NAMALWA (cell line): ENCODE measurements at places on chromosomes 7 and 10.

- DNase-seq, result peak; percentile 50
Observed at GRCh38 chr7:157397731-157398691, 61.2 kb downstream of the DNAJB6 start.

- DNase-seq, result no peak
Observed at GRCh38 chr10:50991456-50992355, 82.6 kb upstream of the PRKG1 start.

GRCh38 chr10:121211446-121211845 is 360.3 kb downstream of the WDR11 start:
- DNase-seq, result no peak

- DNase-seq, result no peak
Observed at GRCh38 chr10:115980470-115980869, 292.5 kb downstream of the GFRA1 start.

DNA sequence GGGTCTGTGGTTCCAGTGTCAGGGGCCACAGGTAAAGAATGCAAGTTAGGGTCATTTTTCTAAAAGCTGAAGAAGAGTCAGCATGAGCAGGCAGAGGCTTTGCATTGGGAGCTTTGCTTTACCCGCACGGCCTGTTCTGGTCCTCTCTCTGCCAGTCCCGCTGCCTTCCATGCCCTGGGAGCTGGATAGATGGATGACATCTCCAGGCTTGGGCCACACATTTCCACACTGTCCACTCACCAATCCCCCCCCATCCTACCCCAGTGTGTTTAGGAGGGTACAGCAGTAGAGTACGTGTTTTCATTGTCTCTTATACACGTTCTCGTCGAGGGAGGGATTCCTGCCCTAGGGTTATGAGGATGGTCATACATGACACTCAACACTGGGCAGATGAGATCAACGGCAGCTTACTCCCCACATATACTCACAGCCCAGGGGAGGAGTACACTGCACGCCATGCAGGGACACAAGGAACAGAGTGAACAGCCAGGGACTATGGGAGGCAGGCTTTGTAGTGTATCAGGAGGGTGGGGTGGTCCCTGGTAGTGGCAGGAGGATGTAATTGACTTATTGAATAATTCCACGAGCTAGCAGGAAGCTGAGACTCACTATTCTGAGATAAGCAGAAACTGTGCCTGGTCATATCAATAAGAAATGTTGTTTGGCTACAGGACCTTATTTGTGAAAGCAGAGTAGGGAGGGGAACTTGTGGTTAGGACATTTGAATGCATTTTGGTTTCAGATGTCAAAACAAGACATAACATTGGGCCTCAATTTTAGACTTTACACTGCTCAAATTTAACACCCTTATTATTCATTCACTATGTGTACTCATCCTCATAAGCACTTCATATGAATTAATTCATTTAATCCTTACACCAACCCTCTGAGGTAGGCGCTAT is 36.6 kb downstream of the PLPP4 start:
- DNase-seq, result no peak

DNA sequence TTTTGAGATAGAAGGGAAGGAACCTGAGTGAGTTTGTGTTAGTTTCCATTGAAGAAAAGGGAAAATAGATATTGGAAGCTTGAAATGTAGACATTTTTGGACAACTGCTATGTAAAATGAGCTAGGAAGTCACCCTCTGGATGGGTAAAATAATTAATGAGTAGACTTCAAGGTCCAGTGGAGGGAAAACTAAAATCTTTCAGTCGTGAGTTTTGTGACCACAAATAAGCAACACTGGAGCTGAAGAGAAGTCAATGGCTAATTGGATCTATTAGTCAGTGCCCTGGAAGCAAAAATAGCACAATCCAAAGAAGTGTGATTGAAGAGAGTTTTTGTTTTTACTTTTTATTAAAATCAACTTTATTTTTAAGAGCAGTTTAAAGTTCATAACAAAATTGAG is 123.4 kb downstream of the MYO3A start:
- DNase-seq, result no peak

- DNase-seq, result no peak
Observed at GRCh38 chr7:30799206-30799975, 28.2 kb downstream of the MINDY4 start.

DNA sequence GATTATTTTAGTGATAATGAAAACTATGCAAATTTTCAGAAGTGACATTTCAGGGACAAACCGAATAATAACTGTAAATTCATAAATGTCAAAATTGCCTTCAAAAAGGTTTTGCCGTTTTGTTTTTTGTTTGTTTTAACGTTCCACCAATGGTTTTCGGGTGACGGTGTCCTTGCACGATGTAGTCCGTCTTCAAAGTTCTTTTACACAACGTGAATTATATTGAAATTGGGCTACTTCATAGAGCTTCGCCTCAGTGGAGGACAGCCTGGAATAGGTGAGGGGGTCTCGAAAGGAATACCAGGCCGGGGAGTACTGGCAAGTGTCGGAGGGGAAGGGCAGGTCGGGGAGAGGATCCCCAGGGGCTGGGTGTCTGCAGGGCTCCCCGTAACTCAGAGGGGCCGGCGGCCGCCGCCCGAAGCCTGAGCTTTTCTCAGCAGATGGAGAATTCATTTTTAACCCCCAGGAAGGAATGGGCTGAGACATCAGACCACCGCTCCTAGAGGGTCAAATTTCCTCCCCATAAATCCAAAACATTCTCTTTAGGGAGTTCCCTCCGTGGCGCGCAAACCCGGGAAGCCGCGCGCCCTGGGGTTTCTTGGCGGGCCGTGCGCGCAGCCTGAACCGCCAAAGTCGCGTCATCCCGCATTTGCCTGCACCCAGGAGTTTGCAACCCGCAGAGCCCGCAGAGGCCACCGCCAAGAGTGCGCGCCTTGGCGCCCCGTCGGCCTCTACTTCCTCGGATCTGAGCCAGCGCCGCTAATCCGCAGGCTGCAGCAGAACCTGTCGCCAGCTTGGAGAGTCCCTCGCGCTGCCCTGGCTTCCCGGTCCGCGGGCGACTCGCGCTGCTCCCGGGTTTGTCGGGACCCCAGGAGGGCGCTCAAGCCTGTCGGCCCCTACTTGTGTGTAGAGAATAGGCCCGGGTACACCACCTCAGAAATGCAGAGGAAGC is 17.3 kb upstream of the EVX1 start:
- DNase-seq, result no peak

DNA sequence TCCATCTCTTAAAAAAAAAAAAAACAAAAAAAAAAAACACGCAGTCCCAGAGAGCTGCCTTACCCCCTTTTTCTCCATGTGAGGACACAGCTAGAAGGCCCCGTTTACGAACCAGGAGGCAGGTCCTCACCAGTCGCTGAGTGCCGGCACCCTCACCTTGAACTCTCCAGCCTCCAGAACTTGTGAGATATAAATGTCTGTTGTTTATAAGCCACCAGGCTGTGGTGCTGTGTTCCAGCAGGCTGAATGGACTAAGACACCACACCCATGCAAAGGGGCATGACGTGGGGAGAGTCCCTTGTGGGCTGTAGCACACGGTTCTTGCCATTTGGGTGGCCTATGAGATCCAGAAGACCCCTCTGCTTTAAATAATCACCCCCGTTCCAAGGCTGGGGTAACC is 17.2 kb downstream of the ECHDC3 start:
- DNase-seq, result no peak

- no peak for DNase-seq
Observed at GRCh38 chr10:86644152-86644793, 10.1 kb upstream of the OPN4 start.

GRCh38 chr7:1053002-1053411 is 8.7 kb downstream of the GPR146 start:
- no peak for DNase-seq

GRCh38 chr10:21826725-21827124 is 176.8 kb downstream of the DNAJC1 start:
- DNase-seq, result no peak

DNA sequence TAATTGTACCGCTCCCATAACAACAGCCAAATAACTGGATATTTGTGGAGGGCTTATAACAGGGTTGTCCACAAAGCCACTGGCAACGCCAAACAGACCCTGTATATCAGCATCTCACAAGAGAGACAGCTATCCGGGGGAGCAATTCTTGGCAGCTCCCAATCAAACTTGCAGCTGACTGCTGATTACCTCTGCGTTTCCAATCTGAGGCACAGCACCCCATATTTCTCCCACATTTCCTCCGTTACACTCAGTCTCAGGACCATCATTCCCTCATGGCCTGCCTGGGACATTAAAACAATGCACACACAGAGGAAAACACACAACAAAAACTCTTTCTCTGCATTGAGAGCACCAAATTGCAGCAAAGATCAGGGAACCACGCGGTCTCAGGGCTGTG is 67.8 kb upstream of the SDK1 start:
- DNase-seq, result no peak

DNA sequence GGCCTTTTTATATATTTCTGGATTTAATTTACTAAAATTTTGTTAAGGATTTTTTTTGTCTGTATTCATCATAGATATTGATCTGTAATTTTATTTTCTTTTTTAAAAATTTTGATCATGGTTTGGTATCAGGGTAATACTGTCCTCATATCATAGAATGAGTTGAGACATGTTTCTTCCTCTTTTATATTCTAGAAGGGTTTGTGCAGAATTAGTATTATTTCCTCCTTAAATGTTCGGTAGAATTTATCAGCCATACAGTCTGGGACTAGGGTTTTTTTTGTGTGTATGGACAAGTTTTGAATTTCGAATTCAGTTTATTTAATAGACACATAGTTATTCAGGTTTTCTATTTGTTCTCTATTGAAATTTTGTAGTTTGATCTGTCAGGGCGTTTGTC is 54.0 kb downstream of the SHOC2 start:
- DNase-seq, result no peak

- no peak for DNase-seq
Observed at GRCh38 chr7:124032369-124033094, at the start of gene TMEM229A. Gene TMEM229A (minus strand): TSS chr7:124033067. CDS start chr7:124033003, 64 bp downstream.

- DNase-seq, result no peak
Observed at GRCh38 chr10:122237331-122237990, 33.6 kb upstream of the BTBD16 start.

- no peak for DNase-seq
Observed at GRCh38 chr10:6396226-6396625, 183.8 kb downstream of the PRKCQ start.

- DNase-seq, result peak; percentile 57
Observed at GRCh38 chr7:12322284-12322902, 81.3 kb downstream of the VWDE start.

- no peak for DNase-seq
Observed at GRCh38 chr7:155603205-155603857, 41.1 kb upstream of the RBM33 start.

DNA sequence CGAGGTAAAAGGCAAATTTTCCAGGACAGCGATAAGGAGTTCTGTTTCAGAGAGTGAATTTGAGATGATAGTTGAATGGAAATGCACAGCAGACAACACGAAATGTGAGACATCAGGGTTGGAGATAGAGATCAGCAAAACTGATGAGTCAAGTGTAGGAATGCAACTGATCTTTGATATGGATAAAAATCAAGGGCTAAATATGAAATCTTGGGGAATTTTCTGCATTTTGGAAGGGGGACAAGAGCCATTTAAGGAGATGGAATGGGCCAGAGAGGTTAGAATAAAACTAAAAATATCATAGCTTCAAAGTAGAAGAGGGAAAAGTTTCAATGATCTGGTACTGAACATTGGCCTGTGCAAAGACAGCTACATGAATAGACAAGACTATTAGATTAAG is 11.5 kb downstream of the CISD1 start:
- no peak for DNase-seq

- DNase-seq, result no peak
Observed at GRCh38 chr7:151094675-151095074, 8.4 kb downstream of the AGAP3 start.

- no peak for DNase-seq
Observed at GRCh38 chr10:70807556-70807955, 8.2 kb upstream of the SGPL1 start.

GRCh38 chr10:114624422-114624821 is 33.7 kb downstream of the ABLIM1 start:
- no peak for DNase-seq

GRCh38 chr7:134789967-134790685 is 10.7 kb downstream of the CALD1 start:
- no peak for DNase-seq

- DNase-seq, result peak; percentile 96
Observed at GRCh38 chr7:106022193-106022821, 59.2 kb downstream of the CDHR3 start.

GRCh38 chr7:153530441-153530840 is 521.8 kb upstream of the DPP6 start:
- DNase-seq, result no peak

DNA sequence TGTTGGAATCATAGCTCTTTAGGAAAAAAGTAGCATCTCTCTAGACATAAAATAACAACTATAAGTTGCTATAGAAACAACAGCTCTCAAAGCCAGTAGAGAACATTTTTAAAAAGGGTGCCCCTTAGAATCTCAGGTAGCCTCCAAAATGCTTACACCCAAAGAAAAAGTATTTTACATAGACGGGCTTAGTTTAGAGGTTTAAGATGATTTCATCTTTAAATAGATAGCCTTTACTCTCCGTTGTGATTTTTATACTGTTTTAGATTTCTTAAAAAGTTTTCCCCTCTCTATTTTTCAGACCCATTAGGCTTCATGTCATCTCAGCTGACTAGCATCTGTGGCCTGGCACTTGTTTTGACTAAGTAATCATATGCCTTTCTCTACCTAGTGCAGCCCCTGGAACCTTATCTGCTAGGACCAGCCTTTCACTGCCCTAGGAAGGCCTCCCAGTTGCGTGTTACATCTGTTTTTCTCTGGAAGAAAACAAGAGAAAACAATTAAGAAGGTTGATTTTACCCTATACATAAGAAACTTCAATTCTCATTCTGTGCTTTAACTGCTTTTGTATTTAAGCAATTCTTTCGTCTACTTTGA is 6.9 kb upstream of the BPGM start:
- DNase-seq, result no peak

GRCh38 chr10:101535949-101536348 is 52.1 kb downstream of the POLL start:
- no peak for DNase-seq

- no peak for DNase-seq
Observed at GRCh38 chr10:120984221-120984620, 133.1 kb downstream of the WDR11 start.

DNA sequence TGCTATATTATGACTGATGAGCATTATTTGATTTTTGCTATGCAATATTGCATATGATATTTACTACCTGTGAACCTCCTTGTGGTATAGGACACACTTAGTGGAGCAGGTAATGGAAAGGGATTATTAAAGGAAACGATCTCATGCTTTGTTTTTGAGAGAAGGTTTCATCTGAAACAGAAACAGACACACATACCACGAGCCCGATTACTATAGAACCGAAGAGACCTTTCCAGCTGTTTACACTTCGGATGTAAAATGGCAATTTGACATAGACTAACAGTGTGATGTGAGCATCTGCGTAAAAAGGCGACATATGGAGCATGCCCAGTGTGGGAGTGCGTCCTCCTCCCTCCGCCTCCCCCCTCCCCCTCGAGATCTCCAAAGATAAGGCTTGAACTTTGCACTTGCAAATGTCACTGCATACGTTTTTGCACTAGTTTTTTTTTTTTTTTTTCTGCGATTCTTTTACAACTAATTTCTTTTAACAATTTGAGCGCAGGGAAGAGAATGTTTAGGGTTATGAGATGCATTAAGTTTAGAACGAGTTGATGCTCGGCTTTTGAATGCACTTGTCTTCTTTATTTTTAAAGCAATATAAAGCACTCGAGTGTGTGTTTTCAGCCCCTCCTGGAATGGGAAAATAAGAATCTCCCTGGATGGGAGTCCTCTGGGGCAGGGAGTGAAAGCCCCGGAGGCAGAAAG is 251.0 kb downstream of the NSUN6 start:
- no peak for DNase-seq
